Hippocampal formation (tissue), 2 donors: ENCODE measurements at places on chromosomes 2 and 18.

- no peak for DNase-seq
Observed at GRCh38 chr2:215841175-215841816, 172.1 kb downstream of the MREG start.

GRCh38 chr18:9596226-9596625, 18.1 kb downstream of the PPP4R1 start:
- no peak for DNase-seq

DNA sequence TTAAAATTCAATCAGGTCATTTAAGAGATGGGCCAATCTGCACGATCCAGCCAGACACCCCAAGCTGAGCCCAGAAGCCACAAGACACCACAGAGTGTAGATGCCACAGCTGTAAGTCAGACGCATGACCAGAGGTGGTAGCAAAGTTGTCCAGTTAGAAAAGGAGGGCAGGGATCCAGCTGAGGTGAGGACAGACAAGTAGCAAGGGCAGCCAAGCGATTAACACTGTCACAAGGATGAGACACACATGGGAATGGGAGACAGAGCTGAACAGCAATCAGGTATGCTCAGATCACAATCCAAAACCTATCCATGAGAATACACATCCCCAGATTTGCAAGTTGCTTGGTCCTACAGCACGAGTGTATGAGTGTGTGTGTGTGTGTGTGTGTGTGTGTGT, 143.4 kb upstream of the STK17B start:
- no peak for DNase-seq

DNA sequence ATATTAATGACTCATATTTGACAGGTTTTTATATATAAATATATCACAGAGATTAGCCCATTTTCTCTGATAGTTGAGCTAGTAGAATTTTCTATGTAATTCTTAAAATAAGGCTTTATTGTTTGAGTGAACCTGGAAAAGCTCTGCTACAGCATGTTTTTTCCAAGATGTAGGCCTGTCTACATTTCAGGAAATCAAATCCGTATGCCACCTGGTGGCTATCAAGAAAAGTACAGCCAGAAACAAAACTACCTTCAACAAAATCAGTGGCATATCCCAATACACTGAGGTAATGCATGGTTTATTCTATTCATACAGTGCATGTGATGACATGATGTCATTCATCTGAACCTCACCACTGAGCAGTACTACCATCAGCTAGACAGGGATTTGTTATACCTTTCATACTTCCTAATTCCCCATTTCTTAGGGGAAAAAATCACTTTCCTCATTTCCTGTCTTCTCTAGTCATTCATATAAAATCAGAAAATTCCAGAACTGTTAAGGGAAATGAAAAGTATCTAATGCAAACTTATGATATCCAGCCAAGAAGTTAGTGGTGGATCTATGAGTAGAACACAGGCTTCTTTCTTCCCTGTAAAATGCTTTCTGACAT, 310.4 kb upstream of the SYT4 start:
- DNase-seq = peak; percentile 26

GRCh38 chr18:6487968-6488367, 73.3 kb upstream of the L3MBTL4 start:
- no peak for DNase-seq

DNA sequence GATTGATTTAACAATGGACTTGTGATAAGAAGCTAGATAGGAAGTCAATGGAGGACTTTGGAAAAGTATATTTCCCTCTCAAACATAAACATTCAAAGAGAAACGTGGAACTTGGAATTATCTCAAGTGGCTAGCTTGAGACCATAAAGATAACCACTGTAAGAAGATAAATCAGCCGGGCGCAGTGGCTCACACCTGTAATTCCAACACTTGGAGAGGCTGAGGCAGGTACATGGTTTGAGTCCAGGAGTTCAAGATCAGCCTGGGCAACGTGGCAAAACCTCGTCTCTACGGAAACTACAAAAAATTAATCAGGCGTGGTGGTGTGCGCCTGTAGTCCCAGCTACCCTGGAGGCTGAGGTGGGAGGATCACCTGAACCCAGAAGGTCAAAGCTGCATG, 405.9 kb upstream of the ACVR2A start:
- DNase-seq = no peak

GRCh38 chr2:205461678-205462665, 220.3 kb upstream of the NRP2 start:
- DNase-seq = no peak

DNA sequence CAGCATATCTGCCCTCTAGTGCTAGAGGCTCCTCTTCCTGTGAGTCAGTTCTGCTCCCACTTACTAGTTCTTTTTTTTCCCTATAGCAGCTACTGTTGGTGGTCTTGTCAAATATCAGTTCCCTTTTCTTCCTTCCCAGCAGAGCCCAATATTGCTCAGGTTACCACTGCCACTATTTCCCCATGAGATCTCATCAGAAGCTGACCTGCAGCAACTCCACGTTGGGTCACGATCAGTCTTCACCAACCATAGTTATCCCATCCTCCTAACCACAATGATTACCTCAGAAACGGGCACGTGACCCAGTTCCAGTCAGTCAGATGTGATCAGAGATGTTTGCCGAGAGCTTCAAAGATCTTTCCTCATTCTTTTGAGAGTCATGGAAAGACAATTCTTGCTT, 59.7 kb upstream of the CAPN13 start:
- no peak for DNase-seq

DNA sequence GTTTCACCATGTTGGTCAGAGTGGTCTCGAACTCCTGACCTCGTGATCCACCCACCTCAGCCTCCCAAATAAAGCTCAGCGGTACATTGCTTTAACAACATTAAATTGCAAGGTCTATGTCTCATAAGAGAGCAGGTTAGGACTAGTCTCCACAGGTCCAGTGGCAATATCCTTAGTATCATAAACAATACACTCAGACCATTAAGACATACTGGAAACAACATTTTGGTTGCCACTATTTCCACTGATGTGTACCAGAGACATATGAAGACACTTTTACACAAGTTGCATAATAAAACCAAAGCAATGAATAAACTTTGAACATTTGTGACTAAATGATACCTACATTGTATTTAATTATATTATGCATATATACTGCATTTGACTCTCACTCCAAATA, 1130.0 kb downstream of the TSN start:
- no peak for DNase-seq

GRCh38 chr2:212489719-212490346, 48.8 kb downstream of the ERBB4 start:
- DNase-seq = no peak

GRCh38 chr2:48227617-48228344, 302.2 kb upstream of the STON1 start:
- DNase-seq = no peak

- DNase-seq = no peak
Observed at GRCh38 chr18:28541934-28542333, 365.0 kb upstream of the CDH2 start.

DNA sequence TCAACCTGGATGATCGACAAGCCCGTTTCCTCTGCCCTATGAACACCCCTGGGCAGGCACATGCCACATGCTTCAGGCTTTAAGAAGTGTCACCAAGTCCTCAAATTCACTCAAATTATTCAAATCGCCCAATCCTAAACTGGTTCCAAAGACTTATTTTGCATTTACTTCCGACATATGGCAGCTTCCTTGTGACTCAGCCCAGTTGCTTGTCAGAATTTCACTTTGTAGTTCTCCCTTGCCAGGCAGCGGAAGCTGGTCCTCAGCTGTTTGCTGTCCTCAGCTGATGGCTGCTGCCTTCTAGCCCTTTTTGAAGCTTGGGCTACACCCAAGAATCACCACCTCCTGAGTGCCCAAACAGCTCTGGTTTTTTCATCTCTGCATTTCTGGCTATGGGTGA, 105.4 kb upstream of the LMAN1 start:
- DNase-seq = no peak

GRCh38 chr2:157592948-157593347, 35.7 kb downstream of the ACVR1C start:
- no peak for DNase-seq

DNA sequence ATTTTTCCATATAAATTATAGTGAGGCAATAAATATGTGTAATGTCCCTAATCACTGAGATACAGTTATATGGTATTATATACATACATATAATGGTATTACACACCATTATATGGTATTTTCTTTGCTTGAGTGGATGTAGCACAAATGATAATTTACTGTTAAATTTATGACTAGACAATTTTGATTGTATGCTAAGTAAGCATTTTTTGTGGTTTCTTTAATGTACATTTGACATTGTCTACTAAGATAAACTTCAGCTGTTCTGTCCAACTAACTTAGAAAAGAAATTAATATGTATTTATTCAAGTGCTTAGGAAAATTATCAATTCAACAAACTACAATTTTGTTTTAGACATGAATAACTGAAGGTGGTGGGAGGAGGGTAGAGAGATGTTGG, 122.6 kb downstream of the SCN3A start:
- DNase-seq = no peak

GRCh38 chr18:23225503-23225902, 90.2 kb downstream of the CABLES1 start:
- DNase-seq = no peak

DNA sequence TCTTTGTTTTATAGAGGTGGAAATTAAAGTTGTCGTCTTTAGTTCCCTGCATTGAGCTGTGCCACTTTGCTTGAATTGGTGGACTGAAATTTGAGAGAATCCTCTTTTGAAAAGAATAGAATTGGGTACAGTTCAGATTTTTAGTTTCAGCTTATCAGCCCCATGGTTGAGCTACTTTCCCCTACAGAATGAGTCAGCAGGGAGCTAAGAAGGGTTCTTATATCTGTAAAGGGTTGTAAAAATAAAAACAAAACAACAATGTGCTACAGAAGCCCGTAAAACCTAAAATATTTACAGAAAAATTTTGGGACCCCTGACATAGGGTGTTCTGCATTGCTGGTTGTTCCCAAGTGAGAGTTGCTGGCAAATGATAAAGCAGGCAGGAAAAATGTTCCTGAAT, 12.6 kb downstream of the SLC20A1 start:
- no peak for DNase-seq

- no peak for DNase-seq
Observed at GRCh38 chr2:6657855-6658254, 207.9 kb downstream of the CMPK2 start.

- DNase-seq = no peak
Observed at GRCh38 chr18:46169464-46169941, 65.3 kb downstream of the HAUS1 start.

DNA sequence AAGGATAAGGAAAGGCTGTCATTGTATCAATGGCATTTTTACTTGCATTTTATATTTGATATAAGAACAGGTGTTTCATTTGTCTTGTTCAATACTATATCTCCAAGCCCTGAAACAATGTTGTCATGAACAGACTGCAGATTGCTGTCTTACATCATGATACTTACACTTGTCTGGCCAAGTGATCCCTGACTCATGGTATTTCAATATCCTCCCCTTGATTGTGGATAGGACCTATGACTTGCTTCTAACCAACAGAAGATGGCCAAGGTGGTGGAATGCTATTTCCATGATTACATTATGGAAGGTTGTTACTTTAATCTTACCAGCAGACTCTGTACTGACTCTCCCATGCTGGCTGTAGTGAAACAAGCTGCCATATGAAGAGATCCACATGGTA, 471.1 kb downstream of the CCDC85A start:
- no peak for DNase-seq

DNA sequence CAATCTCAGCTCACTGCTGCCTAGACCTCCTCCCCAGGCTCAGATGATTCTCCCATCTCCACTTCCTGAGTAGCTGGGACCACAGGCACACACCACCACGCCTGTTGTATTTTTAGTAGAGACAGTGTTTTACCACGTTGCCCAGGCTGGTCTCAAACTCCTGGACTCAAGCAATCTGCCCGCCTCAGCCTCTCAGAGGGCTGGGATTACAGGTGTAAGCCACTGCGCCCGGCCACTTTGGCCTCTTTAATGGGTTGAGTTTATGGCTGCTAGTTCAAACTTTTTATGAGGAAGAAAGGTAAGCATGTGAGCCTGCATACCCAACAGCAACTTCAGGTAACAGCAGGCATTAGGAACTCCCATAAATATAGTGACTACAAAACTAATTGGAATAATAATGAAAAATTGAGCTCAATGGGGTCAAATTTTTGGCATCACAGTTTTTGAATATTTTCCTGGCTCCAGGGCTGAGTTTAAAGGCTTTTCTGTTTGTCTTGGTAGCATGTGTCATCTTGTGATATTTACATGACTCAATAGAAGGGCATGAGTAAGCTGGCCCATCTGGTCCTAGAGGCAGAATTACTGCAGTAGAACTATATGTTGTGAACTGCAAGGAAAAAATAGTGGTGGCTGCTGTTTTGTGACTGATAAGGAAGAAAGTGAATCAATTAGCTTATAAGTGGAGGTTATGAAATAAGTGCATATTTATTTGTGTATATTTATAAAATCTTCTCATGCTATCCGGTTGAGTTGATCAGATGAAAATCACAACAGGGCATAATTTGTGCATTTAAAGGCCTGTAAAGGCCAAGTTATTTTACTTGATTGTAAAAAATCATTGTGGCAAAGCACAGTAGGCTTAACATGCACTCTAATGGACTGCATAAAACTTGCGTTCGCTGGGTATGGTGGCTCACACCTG, 24.8 kb downstream of the GALM start:
- DNase-seq = no peak
